ENCODE measurements at places on chromosomes 1 and 21. TPM values are rescaled to one million over a fixed set of nuclear protein-coding genes. Genes with fewer than 3 reads are reported as not detected.

Gene BRINP3
- total RNA-seq: not detected

Gene OR10J1
- total RNA-seq: not detected

Gene EPB41
- 170 TPM for total RNA-seq

Gene ASCL5
- not detected for total RNA-seq

Gene PTPN7
- total RNA-seq: 172 TPM

Gene TDRD10
- not detected for total RNA-seq

Gene LAX1
- total RNA-seq: 28.4 TPM

DNA sequence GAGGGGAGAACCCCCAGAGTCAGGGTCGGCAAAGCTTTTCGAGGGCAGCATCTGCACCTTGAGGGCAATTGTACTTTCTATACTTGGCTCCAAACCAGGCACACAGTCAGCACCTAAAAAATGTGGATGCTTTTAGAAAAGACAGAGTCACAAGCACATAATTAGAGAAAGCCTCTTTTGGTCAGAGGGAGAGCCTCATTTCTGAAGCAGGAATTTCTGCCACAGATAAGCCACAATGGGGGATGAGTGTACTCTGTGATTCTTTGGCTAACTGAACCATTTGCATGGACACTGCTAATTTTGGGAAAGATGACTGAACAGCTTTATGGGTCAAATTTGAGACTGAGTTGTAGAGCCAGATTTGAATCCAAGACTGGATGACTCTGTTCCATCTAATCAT is 635.7 kb downstream of the KIF26B start:
- no peak for DNase-seq

DNA sequence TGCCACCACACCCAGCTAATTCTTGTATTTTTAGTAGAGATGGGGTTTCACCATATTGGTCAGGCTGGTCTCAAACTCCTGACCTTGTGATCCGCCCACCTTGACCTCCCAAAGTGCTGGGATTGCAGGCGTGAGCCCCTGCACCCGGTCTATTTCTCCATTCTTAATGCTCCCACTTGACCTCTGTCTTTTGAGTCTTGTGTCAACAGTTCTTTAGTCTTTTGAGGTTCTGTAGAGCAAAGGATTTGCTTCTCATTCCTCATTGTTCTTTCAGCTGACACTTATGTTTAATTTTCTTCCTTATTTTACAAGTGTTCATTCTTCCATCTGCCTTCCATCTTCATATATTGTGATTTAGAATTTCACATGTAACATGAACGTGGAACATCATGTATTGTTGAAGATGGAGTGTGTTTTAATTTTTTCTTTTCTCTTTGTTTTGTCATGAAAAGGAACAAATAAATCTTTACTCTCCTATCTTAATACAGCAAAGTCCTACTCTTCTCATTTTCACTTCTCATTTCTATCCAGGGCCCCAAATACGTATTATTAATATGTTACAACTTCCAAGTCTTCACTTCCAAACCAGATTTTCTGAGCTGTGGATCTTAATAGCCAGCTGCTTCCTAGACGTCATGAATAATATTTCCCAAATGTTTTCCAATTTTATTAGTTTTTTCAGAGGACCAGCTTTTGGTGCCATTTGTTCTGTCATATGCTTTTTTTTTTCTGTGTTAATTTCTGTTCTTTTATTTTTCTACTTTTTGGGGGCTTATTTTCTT is 16.9 kb downstream of the MTF2 start:
- DNase-seq: no peak

GRCh38 chr1:174258148-174258550 is 98.8 kb downstream of the RABGAP1L start:
- no peak for DNase-seq

DNA sequence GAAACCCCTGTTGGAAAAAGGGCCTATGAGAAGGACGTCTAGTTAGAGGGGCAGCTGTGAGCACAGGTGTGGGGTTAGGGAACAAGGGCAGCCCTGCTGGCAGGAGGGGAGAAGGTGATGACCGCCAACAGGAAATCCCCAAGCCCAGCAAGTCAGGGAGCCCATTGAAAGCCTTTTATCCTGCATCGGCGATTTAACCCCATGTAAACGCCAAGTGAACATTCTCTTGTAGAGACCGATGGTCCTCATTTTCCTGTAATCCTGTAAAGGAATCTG is 1.1 kb upstream of the BSND start:
- no peak for DNase-seq

- no peak for DNase-seq
Observed at GRCh38 chr1:202967684-202968281, 726 bp upstream of the CYB5R1 start.

DNA sequence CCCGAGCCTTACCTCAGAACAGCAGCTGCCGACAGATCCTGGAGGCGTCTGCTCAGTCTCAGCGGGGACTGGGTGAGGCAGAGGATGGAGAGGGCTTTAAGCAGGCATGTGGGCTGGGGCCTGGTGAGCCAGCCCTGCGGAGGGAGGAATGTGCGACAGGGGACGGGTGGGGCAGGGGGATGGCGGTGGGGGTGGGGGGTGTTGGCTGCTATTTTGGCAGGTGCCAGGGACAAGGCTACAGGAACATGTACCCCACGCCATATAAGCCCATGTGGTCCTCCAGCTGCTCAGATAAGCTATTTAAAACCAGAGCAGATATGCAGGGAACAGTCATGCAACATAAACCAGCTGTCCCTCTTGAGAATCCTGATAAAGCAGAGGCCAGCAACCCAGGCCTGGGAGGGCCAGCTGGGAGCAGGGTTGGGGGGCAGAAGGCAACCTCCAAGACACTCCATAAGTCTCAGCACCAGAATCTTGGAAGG is at the start of gene TNNT2:
Gene TNNT2 (minus strand): TSS at position 70 of the 482 bp plus-strand sequence. CDS start 4,426 bp downstream, outside the sequence.
- DNase-seq: no peak

- peak; percentile 87 for DNase-seq
Observed at GRCh38 chr1:46532498-46533178, 18.8 kb downstream of the KNCN start.

- DNase-seq: no peak
Observed at GRCh38 chr1:2499986-2500596, 24.0 kb downstream of the PLCH2 start.

GRCh38 chr1:160855181-160855981 is 7.3 kb downstream of the CD244 start:
- peak; percentile 53 for DNase-seq

GRCh38 chr1:109791495-109792043 is 27.8 kb upstream of the EPS8L3 start:
- peak; percentile 32 for DNase-seq

- peak; percentile 70 for DNase-seq
Observed at GRCh38 chr1:154186177-154186576, 5.7 kb downstream of the TPM3 start.

DNA sequence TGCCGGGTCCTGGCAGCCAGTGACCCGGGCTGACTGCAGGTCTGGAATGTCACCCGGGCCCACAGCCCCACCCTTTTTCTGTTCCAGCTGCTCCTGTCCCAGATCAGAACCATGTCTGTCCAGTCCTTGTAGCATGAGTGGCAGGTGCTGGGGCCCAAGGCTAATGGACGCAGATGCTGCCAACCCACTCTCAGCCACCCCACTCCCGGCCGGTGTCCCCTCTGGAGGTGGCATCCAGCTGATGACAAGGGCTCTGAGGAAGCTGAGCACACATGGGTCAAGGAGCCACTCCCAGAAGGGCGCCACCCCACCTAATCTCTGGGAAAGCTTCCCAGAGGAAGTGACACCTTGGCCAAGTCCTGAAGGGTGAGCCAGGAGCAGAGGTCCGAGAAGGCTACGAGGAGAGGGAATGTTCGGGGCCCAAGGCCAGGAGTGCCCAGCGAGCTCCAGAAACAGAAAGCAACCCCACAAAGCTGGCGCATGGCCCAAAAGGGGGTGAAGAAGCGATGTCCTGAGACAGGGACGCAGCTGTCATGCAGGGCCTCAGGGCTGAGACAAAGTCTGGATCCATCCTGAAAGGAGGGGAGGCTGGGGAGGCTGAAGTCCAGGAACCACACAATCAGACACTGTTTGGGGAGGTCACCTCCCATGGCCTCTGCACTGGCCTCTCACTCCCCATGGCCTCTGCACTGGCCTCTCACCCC is 39.5 kb downstream of the ACOT7 start:
- DNase-seq: no peak

DNA sequence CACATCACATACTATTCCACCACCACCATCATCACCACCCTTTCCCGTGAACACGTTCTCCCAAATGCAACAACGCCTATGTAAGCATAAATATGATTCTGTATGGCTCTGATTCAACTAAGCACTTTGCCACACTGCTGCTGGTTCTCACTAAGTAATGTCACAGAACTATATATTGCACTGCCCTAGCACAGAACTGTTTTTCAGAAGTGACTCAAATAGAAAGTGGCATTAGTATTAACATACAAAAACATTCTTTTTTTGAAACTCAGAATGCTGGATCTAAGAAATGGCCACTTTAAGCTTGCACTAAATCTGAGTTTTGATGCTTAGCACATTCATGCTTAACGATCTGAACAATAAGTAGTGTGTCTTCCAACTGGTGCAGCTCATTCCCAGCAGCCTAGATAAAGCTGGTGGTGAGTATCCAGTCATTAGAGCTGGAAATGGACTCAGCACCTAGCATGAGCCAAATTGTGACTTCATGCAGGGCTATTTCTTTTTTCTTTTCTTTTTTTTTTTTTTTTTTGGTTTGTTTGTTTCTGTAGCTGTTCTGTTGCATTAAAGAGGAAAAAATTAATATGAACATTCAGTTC is 46.2 kb upstream of the ZC3H11B start:
- DNase-seq: no peak

DNA sequence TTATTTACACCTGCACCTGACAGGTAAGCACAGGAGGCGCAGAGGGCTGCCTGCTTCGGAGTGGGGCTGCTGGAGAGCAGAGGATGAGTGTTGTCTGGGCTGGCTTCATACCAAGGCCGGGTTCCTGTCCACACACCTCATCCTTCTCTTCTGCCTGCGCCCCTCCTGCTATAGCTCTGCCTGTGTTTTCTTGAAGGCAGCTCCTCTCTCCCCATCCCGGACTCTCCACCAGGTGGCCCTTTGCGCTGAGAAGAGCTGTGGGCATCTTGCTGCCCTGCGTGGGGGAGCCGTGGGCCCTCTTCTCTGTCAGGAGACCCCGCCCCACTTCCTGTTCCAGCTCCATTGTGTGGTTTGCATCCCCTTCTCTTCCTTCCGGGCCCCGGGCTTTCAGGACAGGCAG is 35.0 kb downstream of the ARHGEF10L start:
- DNase-seq: no peak

GRCh38 chr1:30751830-30752650 is 5.5 kb downstream of the LAPTM5 start:
- no peak for DNase-seq

GRCh38 chr1:191889623-191890003 is 268.6 kb upstream of the RGS18 start:
- DNase-seq: no peak

DNA sequence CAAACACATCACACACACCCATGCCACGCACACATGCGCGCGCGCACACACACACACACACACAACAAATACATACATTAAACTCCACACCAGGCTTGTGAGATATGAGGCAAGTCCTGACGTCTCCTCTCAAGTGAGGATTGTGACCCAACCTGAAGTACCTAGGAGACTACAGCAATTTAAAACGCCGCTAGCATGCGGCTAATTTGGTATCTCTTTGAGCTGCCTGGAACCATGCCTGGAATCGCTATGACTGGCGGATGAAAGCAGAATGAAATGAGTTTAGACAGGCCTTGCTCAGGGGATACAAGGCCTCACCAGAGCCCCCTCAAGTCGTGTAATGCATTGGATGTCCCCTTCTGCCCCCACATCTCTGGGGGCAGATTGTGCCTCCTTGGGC is 1.6 kb upstream of the RAB7B start:
- DNase-seq: no peak

DNA sequence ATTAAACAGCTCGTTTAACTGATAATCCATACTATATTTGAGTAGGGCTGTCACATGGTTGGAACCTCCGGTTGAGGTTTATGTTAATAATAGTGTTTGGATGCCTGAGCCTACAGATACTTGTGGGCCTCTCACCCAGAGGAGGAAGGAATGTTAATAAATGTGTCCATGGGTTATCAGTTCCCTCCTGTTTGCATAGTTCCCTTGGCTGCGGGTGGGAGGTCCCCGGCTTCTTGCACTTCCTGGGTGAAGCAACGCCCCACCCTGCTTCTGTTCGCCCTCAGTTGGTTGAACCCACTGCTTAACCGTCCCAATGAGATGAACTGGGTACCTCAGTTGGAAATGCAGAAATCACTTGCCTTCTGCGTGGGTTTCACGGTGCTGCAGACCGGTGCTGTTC is 23.6 kb upstream of the GBP1 start:
- no peak for DNase-seq

GRCh38 chr1:107867422-107867821 is 97.6 kb downstream of the VAV3 start:
- no peak for DNase-seq

GRCh38 chr1:94953107-94953506 is 26.2 kb upstream of the CNN3 start:
- DNase-seq: no peak

GRCh38 chr1:84330125-84330984 is 28.8 kb downstream of the SAMD13 start:
- no peak for DNase-seq

DNA sequence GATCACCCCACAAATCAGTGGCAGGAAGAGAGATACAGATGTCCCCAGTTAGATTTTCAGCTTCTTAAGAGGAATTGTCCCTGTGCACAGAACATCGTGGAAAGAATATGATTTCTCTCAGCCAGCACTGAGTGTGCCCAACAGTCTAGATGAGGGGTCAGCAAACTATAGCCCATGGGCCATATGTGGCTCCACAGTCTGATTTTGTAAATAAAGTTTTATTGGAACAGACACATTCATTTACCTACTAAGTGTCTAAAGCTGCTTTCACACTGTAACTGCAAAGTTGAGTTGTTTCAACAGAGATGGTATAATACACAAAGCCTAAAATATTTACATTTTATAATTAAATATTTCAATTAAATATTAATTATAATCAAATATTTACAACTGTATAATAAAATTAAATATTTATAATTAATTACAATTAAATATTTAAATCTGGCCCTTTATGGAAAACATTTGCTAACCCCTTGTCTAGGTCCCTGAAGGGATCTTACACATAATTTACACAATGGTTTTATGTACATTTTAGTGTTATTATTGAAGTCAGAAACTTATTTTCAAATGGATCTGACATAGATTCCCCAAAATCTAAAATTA is 407.6 kb downstream of the PTPRU start:
- DNase-seq: no peak

- DNase-seq: no peak
Observed at GRCh38 chr21:40471103-40471502, 375.9 kb downstream of the DSCAM start.

DNA sequence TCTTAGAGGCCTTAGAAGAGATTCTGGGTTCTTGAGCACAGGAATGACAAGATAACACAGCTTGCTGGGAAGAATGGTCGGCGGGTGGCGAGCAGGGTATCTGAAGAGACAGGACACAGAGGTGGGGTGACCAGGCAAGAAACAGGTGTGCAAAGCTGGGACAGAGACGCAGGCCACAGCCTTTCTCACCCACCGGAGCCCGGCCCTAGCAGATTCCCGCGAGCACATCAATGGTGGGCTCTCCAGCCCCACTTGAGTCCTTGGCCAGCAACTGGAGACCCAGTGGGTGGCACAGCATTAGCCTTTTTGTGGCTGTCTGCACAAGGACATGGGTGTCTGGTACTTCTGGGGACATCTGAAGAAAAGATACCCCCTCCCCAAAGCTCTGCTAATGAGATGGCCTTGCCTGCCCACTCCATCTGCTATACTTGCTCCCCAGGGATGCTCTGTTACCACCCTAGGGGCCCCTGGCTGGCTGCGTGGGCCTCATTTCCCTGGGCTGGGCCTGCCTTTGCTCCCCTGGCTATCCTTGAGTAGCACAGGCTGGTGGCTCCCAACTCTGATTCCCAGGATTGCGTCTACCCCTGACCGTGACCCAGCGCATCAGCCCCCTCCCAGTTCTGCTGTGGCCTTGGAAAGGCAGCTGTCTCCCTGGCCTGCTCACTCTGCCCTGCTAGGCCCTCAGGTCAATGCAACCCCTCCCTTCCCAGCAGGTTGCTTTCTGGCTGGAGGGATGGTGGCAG is 127.2 kb upstream of the ADAR start:
- DNase-seq: no peak
